ENCODE measurements at places on chromosomes 6 and 20. TPM values are rescaled to one million over a fixed set of nuclear protein-coding genes. Genes with fewer than 3 reads are reported as not detected.
A peak's percentile ranks its signal among the peaks of the same experiment; 100 is the strongest.

DNA sequence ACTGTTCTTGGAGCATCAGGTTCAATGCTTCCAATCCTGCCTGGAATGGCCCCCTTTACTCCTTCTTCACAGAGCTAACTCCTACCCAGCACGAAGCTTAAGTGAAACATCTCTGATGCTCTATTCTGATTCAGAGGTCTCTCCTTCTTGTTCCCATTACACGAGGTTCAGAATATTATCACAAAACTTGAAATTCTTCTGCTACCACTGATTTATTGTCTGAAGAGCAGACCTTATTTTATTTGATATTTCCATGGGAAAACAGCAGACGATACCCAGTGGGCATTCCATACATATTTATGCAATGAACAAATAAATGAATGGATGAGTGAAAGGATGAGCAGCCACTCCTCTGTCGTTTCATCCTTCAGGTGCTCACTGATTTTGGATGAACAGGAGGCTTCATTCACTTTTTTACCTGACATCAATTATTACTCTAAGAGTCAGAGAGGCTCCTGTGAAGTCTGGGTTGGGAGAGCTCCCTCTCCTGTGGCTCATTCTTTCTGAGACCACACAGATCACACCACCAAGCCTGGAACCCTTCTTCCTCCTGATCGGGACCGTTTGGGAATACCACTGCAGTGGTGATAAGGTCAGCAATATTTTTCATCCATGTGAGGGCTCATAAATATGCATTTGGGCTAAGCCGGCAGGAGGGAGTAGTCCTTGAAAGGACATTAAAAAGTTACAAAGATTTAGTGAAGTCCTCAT lies 25.8 kb downstream of the SMLR1 start:
- no peak for DNase-seq

DNA sequence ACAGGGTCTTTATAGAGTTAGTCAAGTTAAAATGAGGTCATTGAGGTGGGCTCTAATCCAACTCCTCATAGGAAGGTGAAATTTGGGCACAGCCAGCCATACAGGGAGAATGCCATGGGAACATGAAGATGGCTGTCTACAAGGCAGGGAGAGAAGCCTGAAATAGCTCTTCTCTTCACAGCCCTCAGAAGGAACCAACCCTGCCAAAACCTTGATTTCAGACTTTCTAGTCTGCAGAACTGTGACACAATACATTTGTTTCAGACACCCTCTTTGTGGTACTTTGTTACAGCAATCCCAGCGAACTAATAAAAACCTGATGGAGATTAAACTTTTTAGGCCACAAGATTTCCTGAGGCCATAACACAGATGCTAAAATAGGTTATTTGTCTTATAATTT lies 43.1 kb upstream of the HECA start:
- no peak for DNase-seq

SLC22A23 gene
- total RNA-seq = 6.3 TPM

DNA sequence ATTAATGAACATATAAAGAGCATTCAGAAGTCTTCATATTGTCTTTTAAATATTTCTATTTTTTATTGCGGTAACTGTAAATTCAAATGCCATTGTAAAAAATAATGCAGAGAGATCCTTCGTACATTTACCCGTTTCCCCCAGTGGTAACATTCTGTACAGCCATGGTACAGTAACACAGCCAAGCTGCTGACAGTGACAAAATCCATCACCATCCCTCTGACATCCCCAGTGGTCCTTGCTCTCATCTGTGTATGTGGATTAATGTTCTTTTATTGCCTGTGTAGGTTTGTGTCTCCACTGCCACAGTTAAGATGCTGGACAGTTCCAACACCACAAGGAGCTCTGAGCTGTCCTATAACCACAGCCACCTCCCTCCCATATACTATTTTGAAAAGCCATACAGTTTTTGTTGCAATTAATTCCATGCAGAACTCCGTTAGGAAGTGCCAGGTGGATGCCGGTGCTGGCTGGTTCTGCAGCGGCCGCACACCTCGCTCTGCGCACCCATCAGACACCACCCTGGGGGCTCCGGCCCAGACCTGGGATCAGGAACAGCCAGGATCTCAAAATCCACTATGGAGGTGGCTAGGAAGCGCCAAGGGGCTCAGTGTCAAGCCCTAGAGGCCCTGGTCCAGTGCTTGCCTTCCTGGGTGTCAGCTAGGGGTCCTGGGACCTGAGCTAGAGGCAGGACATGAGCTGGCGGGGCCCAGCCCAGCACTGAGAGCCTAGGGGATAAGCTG lies 93.1 kb upstream of the PMEPA1 start:
- DNase-seq = no peak

GRCh38 chr6:165664559-165665383 lies 1.7 kb upstream of the PDE10A start:
- no peak for DNase-seq

- peak; percentile 71 for DNase-seq
These were observed 109.6 kb upstream of the BACH2 start for GRCh38 chr6:90406142-90406794.

LPIN3 gene
- total RNA-seq = 0.35 TPM

- no peak for DNase-seq
These were observed 86.5 kb downstream of the QRSL1 start for GRCh38 chr6:106715922-106716321.

SLC13A3 gene
- total RNA-seq = 0.67 TPM

TPBG gene
- total RNA-seq = not detected

C20orf144 gene
- not detected for total RNA-seq

APOM gene
- total RNA-seq = 1.7 TPM

GRCh38 chr6:144753023-144753705 lies 468.0 kb downstream of the UTRN start:
- no peak for DNase-seq

STMND1 gene
- not detected for total RNA-seq

GRCh38 chr6:144493035-144493910 lies 208.1 kb downstream of the UTRN start:
- no peak for DNase-seq

DNA sequence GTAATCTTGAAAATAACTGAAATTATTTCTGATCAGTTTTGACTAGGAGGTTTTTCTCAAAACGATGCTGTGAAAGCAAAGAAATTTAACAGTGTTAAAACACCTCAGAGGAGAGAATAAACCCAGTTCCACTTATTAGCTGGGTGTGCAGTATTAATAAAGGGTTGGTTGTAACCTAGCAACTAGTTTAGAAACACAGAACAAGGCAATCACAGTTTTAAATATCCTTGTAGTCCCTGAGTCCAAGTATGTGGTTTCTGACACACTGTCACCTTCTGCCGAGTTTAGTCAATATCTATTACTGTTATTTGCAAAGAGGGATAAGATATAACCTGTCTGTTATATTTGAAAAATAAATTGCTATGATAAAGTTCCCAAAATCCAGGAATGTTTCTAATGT lies 70.2 kb upstream of the INSM1 start:
- no peak for DNase-seq

AIF1 gene
- 9.9 TPM for total RNA-seq

GRCh38 chr6:159317430-159317829 lies 148.2 kb downstream of the FNDC1 start:
- DNase-seq = no peak

DNA sequence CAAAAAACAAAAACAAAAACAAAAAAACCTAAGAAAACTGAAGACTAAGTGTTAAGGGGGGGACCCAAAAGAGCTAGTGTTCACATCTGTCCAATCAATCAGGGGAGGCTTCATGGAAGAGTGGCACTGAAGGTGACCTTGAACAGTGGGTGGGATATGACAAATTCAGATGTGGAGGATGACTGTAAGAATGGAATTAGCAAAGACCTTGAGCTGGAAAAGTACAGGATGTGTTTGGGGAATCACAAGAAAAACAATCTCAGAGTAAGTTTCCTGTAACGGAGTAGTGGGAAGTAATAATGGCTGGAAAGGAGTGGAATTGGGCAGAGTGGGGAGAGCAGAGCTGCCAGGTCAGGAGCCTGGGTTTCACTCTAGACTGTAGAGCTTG lies 2.9 kb upstream of the IER3 start:
- DNase-seq = no peak

DNA sequence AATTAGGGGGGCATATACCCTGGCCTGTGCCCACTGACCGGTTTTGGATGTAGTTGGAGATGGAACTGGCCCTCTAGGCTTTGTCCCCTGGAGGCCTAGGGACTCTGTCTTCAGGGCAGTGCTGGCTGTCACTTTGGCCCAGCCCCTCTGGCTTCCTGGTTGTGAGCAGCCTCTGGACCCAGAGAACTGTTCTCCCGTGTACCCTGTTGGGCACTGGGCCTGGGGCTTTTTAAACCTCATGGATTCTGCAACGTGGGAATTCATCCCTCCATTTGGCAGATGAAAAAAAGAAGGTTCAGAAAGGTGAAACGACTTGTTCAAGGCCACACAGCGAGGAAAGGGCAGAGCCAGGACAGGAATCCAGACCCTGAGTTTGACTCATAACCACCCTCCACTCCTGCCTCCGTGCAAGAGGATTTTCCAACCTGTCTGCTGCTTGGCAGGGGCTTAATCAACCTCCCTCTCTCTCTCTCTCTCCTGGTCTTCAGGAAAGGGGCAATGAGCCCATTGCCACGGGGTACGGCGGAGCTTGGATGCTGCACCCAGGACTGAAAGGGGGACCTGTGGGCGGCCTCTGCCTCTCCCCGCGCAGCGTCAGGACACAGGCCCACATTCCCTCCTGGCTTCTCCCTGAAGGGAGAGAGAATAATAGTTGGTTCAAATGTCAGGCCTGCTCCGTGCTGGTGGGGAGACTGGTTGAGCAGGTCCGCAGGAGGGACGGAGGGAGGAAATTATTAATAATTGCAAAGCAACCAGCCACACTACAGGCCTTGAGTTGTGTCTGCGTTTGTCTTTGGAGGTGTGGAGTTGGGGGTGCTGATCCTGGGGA lies 56.0 kb downstream of the CEBPB start:
- DNase-seq = no peak

DNA sequence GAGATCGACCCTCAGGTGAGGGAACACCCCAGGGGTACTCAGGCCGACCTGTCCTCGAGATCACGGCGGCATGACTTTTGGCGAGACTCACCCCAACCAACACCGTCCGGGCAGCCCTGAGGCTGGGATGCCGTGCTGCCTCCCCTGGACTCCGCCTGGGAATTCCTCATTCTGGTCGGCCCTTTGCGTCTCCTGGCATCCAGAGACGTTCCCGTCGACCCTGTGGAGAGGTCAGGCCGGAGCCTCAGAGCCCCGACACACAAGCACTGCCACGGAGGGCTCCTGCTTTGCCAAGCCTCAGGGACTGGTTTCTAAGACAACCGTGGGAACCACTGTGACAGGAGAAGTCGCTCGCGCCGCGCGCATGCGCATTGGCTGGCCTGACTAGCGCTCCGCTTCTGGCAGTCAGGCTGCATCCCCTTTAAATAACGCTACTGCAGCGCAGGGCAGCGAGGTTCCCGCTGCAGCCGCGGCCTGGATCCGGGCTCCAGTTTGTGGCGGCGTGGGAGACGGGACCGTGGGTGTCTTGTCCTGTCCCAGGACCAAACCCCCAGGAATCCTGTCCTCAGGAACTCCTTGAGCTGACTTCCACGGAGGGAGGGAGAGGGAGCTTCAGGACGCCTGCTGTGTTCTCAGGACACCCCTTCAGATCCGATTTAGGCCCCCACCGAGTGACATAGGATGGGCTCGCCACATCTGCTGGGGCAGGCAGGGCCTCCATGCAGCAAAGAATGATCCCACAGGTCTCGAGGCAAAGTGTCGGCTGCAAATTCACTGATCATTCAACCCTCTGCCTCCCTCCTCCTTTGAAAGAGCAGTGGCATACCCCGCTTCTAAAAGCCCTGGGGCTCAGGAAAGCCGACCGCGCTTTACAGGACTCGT lies 163.2 kb upstream of the ZNF337 start:
- DNase-seq = peak; percentile 67

OR2B6 gene
- not detected for total RNA-seq

All from CD4-positive, CD25-positive, alpha-beta regulatory T cell (primary cell).